ENCODE measurements at places on chromosomes 12 and 14. TPM values are rescaled to one million over a fixed set of nuclear protein-coding genes. Genes with fewer than 3 reads are reported as not detected.

The USP44 gene
- total RNA-seq, result not detected

The SLCO1B3 gene
- total RNA-seq, result not detected

The CFAP251 gene
- 0.41 TPM for total RNA-seq

The MRPL52 gene
- 44.3 TPM for total RNA-seq

The SIX6 gene
- total RNA-seq, result not detected

The DBX2 gene
- not detected for total RNA-seq

The RPL10L gene
- total RNA-seq, result 8.6 TPM

The PIWIL1 gene
- total RNA-seq, result 0.55 TPM

The CD69 gene
- total RNA-seq, result not detected

The FAM181A gene
- not detected for total RNA-seq

The DTX1 gene
- 1.00 TPM for total RNA-seq

The RAD51B gene
- total RNA-seq, result 5.0 TPM

The APOF gene
- total RNA-seq, result not detected

The TMEM233 gene
- not detected for total RNA-seq

The MAP3K9 gene
- 8.2 TPM for total RNA-seq

The ADAM21 gene
- total RNA-seq, result not detected

The SSTR1 gene
- total RNA-seq, result 6.4 TPM

The SCN8A gene
- 0.37 TPM for total RNA-seq

The PAWR gene
- total RNA-seq, result 188 TPM

The ZC2HC1C gene
- total RNA-seq, result 7.5 TPM

The LRFN5 gene
- 4.5 TPM for total RNA-seq

The DNAJC22 gene
- total RNA-seq, result 25.4 TPM

The DENR gene
- total RNA-seq, result 24.6 TPM

The LRP1-AS gene
- not detected for total RNA-seq

The CATSPERB gene
- total RNA-seq, result 3.8 TPM

The SDSL gene
- 16.8 TPM for total RNA-seq

The RTL1 gene
- total RNA-seq, result not detected

The CLECL1 gene
- total RNA-seq, result 2.7 TPM

The C14orf132 gene
- 4.2 TPM for total RNA-seq

The RNU4-1 gene
- under 0.01 TPM for total RNA-seq

The TROAP gene
- total RNA-seq, result 1.1 TPM

The CLEC4D gene
- not detected for total RNA-seq

The RNASE7 gene
- total RNA-seq, result 0.48 TPM

The TMEM132D gene
- total RNA-seq, result not detected

The NPFF gene
- total RNA-seq, result not detected

The SYNDIG1L gene
- not detected for total RNA-seq

The KLRB1 gene
- not detected for total RNA-seq

All from transverse colon (tissue), 4 donors.